Left forelimb (tissue), 1 donor: ENCODE measurements at places on chromosomes 7 and 10.

DNA sequence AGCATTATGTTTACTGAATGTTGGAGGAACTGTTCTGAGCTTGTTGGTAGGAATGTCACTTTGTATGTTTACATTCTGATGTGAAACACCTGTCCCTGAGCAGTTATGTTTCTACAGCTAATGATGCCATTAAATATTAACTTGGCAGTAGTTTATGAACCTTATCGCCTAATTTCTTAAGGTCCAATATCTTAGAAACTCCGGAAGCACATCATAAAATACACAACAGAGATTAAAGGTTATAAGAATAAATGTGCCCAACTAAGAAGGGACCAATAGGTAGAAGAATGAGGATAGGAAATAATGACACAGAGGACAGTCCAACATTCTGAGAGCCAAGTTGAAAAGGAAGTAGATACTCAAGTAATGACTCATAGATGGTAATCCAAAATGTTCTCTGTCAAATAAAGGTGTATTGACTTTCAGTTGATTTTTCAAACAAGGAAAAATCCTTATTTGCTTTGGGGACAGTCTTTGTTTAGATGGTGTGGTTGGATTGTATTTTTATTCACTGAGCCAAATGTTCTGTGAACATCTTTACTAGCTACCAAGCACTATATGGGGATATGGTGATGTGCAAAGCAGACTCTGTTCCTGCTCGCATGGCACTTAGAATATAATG, 31.9 kb downstream of the LCOR start:
- no peak for DNase-seq

GRCh38 chr10:70490142-70490541, 11.6 kb downstream of the PALD1 start:
- DNase-seq: no peak

DNA sequence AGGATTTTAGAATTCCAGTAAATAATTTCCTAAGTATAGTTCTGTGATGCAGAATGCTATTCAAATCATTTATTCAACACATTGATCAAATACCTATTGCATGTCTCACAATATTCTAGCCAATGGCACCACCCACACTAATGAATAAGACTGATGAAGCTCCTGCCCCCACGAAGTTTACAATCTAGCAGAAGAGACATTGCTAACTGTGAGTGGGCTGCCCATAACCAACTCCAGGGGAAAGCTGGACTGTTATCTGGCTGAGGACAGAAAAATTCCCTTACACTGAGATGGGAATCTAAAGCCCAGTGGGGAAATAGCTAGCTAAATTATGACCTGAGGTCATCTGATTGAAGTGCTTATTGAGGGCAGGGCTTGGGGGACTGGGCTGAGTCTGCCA, 128.8 kb upstream of the LYZL2 start:
- DNase-seq: no peak

- no peak for DNase-seq
Observed at GRCh38 chr7:157722137-157723060, 385.6 kb downstream of the DNAJB6 start.

GRCh38 chr10:106612381-106612780, 552.1 kb downstream of the SORCS1 start:
- no peak for DNase-seq

GRCh38 chr10:81862596-81862995, 12.4 kb upstream of the NRG3 start:
- DNase-seq: no peak

GRCh38 chr10:59319854-59320253, 42.5 kb downstream of the FAM13C start:
- DNase-seq: no peak

- DNase-seq: no peak
Observed at GRCh38 chr7:103132995-103133688, 15.8 kb downstream of the NAPEPLD start.

DNA sequence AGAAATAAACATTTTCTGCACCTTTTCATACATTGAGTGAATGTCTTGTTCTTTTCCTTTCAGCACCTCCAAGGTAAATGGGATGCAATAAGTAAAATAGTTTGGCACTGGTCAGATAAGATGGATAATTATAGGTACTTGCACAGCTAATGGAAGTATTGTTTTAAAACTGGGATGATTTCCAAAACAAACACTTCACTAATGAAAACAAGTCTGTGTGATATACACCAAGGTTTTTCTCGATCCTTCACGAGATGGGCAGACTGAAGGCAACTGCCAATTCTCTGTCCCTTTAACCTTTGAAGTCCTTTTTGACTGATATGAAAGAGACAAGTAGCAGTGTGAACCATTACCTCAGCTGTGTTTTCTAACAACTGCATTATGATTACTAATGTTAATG, 423.8 kb downstream of the GFRA1 start:
- no peak for DNase-seq
